ENCODE measurements at places on chromosomes 4 and X. TPM values are rescaled to one million over a fixed set of nuclear protein-coding genes. Genes with fewer than 3 reads are reported as not detected.

The SLC10A4 gene
- 1.1 TPM for total RNA-seq

GRCh38 chr4:6021831-6022606 lies 3.8 kb upstream of the C4orf50 start:
- no peak for DNase-seq

DNA sequence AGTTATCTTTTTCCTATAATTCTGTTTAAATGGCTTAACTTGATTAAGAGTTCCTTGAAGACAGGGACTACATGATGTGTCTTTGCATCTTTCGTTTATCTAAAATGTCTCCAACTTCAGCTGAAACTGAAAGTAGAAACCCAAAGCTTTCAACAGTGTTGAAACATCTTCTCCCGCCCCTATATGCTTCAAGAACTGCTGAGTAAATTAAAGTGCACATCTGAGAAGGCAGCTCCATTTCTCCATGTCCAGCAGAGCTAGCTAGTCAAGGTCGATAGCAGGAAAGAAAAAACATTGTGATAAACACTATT lies 185.7 kb upstream of the TBL1X start:
- no peak for DNase-seq

- DNase-seq = no peak
These were observed 11.7 kb upstream of the ZBTB33 start for GRCh38 chrX:120238933-120239332.

GRCh38 chr4:123257591-123257990 lies 139.0 kb upstream of the SPRY1 start:
- DNase-seq = no peak

- no peak for DNase-seq
These were observed 8.7 kb upstream of the PDHA2 start for GRCh38 chr4:95831166-95831565.

DNA sequence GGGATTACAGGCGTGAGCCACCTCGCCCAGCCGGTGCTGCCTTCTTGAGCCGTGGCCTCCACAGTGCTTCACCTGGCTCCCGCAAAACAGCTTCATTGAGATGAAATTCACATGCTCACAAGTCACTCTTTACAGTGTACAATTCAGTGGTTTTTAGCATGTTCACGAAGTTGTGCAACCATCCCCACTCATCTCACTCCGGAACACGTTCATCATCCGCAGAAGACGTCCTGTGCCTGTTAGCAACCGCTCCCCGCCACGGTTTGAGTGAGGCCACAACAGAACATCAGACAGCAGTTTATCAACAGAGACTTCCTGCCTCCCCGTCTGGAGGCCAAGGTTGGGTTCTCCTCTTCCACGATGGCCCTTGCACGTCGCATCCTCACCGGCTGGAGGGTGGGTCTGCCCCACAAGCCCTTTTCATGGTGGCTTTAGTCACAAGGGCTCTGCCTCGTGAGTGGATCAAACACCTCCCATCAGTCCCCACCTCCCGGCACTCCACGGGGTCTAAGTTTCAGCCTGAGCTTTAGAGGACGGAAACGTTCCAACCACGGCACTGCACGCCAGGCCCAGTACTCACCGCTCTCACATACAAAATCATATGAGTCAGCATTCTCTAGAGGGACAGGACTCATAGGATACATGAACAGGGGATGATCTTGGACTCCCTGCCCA lies 29.6 kb upstream of the SPON2 start:
- DNase-seq = no peak
